ENCODE measurements at places on chromosomes 16 and 17.
A peak's percentile ranks its signal among the peaks of the same experiment; 100 is the strongest.

- DNase-seq = no peak
These were observed 13.1 kb downstream of the MAP3K3 start for GRCh38 chr17:63635290-63635689.

DNA sequence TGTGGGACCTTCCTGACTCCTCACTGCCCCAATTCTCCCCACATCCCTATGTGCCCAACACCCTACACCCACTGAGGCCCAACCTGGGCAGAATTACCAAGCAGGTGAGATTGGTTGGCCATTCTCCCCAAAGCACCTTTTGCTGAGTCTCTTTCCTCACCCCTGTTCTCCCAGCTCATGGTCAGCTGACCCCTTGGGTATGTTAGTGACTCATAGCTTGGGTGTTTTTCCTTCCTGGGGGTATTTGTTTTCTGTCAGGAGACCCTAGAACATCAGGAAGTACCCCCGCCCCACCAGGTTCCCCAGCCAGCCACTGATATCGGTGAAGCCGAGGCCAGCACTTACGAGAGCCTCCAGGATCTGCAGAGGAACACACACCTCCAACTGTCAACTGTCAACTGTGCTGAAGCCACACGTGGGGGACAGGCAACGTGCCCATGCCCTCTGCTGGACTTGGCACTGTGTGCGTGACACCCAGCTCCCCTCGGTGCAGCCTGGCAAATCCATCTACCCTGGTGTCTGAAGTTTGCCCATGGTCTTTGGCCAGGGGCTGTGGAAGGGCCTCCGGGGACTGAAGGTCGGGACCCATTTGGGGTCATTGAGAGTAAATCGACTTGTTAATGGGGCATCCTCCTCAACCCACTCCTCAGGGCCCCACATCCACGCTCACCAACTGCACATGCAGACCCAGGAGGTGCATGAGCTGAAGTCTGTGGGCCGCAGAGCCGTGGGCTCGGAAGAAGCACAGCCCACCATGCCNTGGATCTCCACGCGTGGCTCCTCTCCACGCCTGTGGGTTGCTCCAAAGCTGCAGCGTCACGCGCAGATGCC is 53.1 kb downstream of the METRNL start:
- no peak for DNase-seq

DNA sequence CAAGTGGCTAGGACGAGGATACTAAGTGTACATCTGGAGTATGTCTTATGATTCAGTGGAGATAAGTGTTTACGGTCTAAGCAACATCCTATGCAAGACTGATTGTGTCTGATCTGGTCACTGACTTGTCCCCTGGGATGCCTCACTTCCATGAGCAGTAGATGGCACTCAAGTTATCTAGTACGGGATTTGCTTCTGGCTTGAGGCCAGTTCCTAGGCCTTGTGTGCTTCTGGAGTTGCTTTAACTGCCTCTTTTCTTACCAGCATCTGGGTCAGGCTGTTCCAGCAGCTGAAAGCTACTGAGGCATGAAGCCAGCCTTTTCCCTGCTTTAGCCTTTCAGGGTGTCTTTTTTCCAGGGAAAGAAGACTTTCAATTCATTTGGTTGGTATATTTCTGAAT is 23.0 kb downstream of the SUPT6H start:
- no peak for DNase-seq

GRCh38 chr17:43823350-43824084 is 9.4 kb downstream of the MPP3 start:
- DNase-seq = no peak

DNA sequence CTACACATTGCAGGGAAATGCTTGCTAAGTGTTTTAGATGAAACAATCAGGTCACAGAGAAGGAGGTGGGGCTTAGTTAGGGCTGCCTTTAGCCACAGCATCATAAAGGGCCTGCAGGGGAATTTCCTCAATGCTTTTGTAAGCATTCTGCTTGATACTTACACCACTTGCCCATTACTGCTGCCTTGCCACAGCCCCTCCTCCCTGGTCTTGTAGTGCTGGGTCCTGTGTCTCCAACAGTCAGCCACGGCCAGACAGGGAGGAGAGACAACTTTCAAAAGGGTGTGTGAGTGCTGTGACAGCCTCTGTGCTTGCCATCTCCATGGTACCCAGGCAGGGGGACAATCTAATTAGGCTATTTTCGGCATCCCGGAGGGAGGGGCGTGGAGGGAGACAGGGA is 111.2 kb downstream of the SHISA9 start:
- DNase-seq = no peak

DNA sequence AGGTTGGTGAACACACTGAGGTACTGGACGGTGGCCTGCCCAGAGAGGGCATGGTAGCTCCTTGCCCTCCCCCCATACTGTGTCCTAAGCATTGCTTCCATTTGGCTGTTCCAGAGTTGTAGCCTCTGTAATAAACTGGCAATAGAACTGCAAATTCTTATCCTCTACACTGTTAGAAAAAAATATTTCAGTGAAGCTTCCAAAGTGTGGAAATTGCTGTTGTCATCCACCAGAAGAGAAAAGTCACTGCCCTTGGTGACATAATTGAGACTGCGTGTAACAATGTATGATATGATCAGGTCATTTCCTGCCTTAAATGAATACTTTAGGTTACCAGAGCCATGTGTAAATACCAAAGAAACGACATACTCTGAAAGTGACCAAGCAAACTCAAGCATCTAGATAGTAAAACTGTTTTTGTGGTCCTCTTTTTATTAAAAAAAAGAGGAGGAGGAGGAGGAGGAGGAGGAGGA is 65.9 kb downstream of the CEP95 start:
- DNase-seq = peak; percentile 31

GRCh38 chr16:12197812-12198211 is 221.3 kb downstream of the SNX29 start:
- DNase-seq = no peak

GRCh38 chr16:15790458-15790857 is 66.4 kb downstream of the MYH11 start:
- no peak for DNase-seq

- DNase-seq = no peak
These were observed 126.7 kb upstream of the FOXF1 start for GRCh38 chr16:86383488-86384262.

DNA sequence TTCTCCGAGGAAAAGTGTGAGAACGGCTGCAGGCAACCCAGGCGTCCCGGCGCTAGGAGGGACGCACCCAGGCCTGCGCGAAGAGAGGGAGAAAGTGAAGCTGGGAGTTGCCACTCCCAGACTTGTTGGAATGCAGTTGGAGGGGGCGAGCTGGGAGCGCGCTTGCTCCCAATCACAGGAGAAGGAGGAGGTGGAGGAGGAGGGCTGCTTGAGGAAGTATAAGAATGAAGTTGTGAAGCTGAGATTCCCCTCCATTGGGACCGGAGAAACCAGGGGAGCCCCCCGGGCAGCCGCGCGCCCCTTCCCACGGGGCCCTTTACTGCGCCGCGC is at the start of gene ERBB2:
Gene ERBB2 (plus strand): TSS at position 247 of the 330 bp plus-strand sequence. CDS start 175 bp downstream, outside the sequence.
- DNase-seq = no peak

- DNase-seq = peak; percentile 63
These were observed 13.0 kb downstream of the SARM1 start for GRCh38 chr17:28384281-28385036.

DNA sequence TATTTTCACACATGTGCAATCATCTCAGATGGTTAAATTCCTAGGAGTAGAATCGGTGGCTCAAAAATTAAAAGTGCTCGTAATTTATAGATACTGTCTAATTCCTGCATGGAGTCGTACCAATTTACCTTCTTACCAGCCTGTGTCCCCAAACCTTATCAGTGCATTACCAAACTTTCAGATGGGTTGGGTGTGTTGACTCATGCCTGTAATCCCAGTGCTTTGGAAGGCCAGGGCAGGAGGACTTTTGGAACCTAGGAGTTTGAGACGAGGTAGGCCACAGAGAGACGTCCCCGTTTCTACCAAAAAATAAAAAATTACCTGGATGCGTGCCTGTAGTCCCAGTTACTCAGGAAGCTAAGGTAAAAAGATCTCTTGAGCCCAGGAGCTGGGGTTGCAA is 34.5 kb upstream of the GPRC5B start:
- DNase-seq = no peak

DNA sequence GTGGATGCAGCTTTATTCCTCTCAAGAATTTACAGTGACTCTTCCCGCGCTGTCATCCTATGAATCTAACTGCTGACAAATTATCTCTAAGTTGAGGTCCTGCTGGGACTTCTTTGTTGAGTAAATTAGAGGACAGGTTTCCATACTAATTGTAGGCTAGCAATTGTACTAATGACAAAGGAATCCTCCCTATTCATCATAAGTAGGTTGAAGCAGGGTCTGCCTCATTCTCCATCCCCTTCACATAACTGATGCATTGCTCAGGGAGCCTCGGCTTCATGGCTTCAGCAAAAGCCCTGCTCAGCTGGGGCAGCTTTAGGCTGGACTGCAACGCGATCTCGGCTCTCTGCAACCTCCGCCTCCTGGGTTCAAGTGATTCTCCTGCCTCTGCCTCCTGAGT is 83.1 kb upstream of the IRX6 start:
- DNase-seq = no peak

- DNase-seq = peak; percentile 97
These were observed 688 bp downstream of the FBRS start for GRCh38 chr16:30658731-30659506.

DNA sequence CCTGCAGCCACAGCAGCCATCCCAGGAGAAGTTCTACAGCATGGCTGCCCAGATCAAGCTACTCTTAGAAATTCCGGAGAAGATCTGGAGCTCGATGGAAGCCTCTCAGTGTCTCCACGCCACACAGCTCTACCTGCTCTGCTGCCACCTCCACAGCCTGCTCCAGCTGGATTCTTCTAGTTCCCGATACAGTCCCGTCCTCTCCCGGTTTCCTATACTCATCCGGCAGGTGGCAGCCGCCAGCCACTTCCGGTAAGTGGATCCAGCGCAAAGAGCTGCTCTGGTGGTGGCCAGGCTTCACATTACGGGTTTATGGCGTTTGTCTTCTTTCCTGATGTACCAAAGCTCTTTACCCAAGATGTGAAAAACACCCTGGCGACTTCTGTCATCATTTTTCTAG is 3.6 kb downstream of the COG1 start:
- DNase-seq = no peak

DNA sequence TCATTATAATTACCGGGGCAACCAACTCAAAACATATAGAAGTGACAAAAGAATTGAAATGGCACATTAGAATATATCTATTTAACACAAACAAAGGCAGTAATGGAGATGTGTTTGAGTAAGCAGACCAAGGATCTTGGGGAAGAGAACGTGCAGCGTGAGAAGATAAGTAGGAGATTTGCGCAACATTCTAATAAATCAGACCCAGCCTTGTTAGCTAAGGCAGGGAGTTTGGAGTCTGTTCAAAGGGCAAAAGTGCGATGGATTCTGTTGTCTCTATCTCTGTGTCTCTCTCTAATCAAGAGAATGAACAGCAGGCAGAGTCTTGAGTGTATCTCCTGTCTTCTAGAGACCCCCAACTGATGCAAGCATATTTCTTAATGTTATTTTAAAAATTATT is 55.0 kb upstream of the FA2H start:
- no peak for DNase-seq

DNA sequence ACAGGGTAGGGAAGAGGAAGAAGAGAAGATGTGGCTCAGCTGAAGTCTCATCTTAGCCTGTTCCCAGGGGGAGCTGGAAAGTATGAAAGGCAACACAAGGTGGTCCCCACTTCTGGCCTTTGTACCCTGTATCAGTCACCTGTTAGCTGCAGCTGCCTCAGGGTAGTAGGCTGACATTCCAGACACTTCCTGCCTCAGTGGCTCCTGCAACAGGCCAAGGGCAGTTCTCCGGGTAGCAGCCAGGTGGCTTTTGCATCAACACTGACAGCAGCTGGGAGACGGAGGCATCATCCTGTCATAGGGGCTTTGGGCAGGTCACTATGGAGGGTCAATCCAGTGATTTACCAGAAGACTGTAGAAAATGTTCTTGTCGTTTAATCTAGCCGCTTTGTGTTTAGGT is 124.0 kb downstream of the RGS9 start:
- no peak for DNase-seq

DNA sequence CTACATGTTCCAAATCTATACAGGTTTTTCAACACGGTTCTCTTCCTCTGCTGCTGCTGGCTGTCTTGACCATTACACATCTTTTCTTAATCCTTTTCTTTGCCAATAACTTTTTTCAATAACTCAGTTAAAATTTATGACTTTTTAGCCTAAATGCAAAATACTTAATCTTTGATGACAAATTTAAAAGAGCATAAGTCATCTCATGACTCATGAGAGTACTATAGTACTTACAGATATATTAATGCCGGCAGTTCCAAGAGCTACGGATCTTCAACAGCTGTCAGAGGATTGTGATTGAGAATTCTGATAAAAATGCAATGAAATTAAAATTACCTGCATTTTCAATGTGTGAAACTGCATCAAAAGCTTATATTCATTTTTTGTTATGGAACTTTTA is 105.5 kb downstream of the KPNA2 start:
- DNase-seq = no peak

- DNase-seq = no peak
These were observed 34.0 kb upstream of the NLK start for GRCh38 chr17:28008513-28008912.

GRCh38 chr16:12459391-12460063 is 344.2 kb downstream of the CPPED1 start:
- peak; percentile 21 for DNase-seq

- no peak for DNase-seq
These were observed at the start of gene PMP22 for GRCh38 chr17:15265131-15265530. PMP22 (minus strand) TSS chr17:15265326; CDS start chr17:15260727, 4,599 bp downstream.

GRCh38 chr16:81661082-81661481 is 118.0 kb upstream of the PLCG2 start:
- DNase-seq = no peak

DNA sequence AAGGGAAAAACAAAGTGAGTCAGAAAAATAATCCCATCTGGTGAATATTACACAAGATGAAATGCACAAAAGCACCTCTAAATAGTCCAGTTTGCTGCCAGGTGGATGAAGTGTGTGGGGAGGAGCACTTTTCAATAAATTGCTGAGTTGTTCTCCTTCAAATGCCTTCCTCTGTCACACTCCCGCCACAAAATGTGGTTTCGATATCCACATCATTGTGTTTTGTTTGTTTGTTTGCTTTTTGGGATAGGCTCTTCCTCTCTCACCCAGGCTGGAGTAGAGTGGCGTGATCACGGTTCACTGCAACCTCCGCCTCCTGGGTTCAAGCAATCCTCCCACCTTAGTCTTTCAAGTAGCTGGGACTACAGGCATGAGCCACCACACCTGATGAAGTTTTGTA is 24.6 kb upstream of the SHISA9 start:
- no peak for DNase-seq

- DNase-seq = no peak
These were observed 363.7 kb downstream of the SNX29 start for GRCh38 chr16:12340151-12340733.

DNA sequence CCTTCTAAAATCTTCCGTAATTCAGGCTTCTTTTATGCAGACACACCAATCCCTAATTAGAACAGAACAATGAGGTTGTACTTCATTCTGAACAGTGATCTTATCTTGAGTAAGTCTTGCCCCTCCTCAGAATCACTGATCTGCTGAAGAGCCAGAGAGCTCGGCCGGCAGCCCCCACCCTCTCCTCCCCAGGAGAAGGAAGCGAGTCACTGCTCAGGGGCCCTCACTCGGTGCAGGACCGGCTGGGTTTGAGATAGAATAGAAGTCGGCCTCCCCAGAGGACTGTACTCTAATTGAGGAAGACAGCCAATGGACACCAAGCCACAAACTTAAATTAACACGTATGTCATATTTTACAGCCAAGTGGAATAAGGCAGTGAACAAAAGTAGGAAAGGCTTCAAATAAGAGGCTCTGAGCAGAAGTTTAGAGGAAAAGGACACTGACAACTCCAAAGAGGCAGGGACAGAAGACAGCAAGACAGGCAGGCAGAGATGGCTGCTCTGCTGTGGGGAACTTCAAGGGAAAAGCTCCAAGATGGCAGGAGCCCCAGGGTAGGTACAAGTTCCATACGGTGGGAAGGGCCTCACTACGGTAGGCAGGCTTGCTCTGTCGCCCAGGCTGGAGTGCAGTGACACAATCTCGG is 18.6 kb downstream of the CREBBP start:
- no peak for DNase-seq

Measured in CD4-positive, alpha-beta T cell treated with Interleukin-4 for 4 hours (primary cell).